ENCODE measurements at places on chromosomes 3 and 15.

DNA sequence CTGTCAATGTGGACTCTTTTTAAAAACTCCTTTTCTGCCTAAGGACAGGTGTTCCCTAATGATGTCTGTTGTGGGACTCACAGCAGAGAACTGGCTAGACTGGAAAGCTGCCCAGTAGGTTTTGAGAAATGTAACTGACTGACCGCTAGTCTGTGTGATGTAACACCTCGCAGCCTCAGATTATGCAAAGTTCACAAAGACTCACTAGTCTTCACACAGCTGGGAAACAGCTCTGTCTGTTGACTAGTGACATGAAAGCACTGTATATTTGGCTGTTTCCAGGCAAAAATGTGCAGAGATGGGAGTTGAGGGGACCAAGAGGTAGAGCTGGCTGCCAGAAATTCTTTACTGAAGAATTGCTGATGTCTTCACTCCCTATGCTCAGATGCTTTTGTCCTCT, 10.3 kb downstream of the PDZRN3 start:
- H3K27ac ChIP-seq: peak overlapping the region; percentile 47
- H3K36me3 ChIP-seq: no peaks in the 10 kb centered on the region
- no peak overlapping the region for H3K4me3 ChIP-seq
- peaks cover 6% of the 10 kb centered on the region for H3K4me1 ChIP-seq
- H3K27me3 ChIP-seq: no peaks in the 10 kb centered on the region

GRCh38 chr3:170599091-170599490, 13.2 kb upstream of the SLC7A14 start:
- no peak overlapping the region for H3K4me3 ChIP-seq
- no peaks in the 10 kb centered on the region for H3K4me1 ChIP-seq
- H3K27me3 ChIP-seq: no peaks in the 10 kb centered on the region
- no peaks in the 10 kb centered on the region for H3K36me3 ChIP-seq
- H3K27ac ChIP-seq: no peak overlapping the region
- DNase-seq: no peak

GRCh38 chr3:124281453-124282316, 289.8 kb upstream of the ROPN1 start:
- H3K4me3 ChIP-seq: no peak overlapping the region
- H3K4me1 ChIP-seq: peaks cover 4% of the 10 kb centered on the region
- H3K27ac ChIP-seq: peak overlapping the region; percentile 81
- peak; percentile 58 for DNase-seq
- H3K36me3 ChIP-seq: no peaks in the 10 kb centered on the region

DNA sequence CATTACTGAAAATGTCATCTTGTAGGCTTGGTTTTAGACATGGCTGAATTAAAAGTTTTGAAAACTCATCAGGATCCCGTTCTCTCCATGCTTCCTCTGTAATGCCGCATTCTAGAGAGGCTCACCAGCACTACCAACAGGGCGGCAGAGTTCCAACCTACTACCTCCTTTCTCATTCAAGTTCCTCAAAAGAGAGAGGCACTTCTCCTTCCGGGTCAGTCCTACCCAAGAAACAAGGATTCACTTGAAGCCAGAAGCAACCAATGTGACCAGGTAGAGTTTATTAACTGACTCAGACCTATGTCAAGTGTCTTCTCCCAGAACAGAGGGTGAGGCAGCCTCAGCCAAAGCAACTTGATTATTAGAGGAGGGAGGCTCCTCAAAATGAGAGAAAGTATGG, 59.8 kb upstream of the GYG1 start:
- H3K27me3 ChIP-seq: no peaks in the 10 kb centered on the region
- no peak for DNase-seq
- no peak overlapping the region for H3K4me3 ChIP-seq
- no peaks in the 10 kb centered on the region for H3K4me1 ChIP-seq
- no peaks in the 10 kb centered on the region for H3K36me3 ChIP-seq

GRCh38 chr3:8256441-8257071, 245.1 kb upstream of the LMCD1 start:
- H3K36me3 ChIP-seq: no peaks in the 10 kb centered on the region
- H3K4me1 ChIP-seq: no peaks in the 10 kb centered on the region
- H3K27me3 ChIP-seq: no peaks in the 10 kb centered on the region
- no peak overlapping the region for H3K4me3 ChIP-seq
- no peak for DNase-seq
- no peak overlapping the region for H3K27ac ChIP-seq

GRCh38 chr15:48325400-48325799, 5.8 kb upstream of the DUT start:
- no peaks in the 10 kb centered on the region for H3K27me3 ChIP-seq
- no peaks in the 10 kb centered on the region for H3K36me3 ChIP-seq
- H3K27ac ChIP-seq: no peak overlapping the region
- peak; percentile 12 for DNase-seq
- H3K4me3 ChIP-seq: no peak overlapping the region
- no peaks in the 10 kb centered on the region for H3K4me1 ChIP-seq

Measured in stomach (tissue), 19 donors.